ENCODE measurements at places on chromosomes 2 and 18. TPM values are rescaled to one million over a fixed set of nuclear protein-coding genes. Genes with fewer than 3 reads are reported as not detected.

DNA sequence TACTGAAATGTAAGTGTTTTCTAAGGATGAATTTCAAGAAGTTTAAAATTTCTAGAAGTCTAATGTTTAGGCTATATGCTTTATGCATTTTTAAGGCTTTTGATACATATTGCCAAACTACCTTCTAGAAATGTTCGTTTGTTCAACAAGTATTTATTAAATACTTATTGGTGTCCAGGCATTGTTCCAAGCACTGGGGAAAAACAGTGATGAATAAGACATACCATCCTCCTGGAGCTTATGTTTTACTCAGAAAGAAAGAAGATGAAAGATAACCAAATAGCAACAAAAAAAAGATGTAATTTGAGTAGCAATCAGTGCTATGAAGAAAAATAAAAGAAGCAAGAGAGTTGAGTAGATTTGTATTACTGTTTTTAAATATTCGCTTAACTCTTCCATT, 692.9 kb downstream of the SLC4A3 start:
- DNase-seq: no peak

Gene ICA1L
- polyA plus RNA-seq: 24.4 TPM

DNA sequence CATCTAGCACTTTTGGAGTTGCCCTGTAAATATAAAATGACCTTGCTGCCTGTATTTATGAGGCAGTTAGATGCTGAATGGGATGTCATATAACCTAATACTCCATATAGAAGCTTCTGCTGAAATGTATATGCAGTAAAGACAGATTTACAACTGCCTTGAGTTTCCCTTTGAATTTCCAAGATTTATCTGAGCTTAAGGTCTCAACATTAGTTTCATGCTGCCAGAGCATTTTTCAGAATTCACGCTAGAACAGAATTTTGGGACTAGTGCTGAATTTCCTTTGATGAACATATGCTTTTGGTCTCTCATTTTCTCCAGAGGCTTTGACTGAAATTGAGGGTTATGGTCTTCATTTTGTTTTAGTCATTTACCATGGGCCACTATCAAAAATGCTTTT, 254.7 kb upstream of the FANCL start:
- no peak for DNase-seq

- no peak for DNase-seq
Observed at GRCh38 chr2:64624862-64625261, 28.9 kb downstream of the SERTAD2 start.

Gene TMEM198
- polyA plus RNA-seq: 2.5 TPM

Gene LAMA3
- 2.0 TPM for polyA plus RNA-seq

Gene FASTKD1
- polyA plus RNA-seq: 49.0 TPM

Gene CD8B2
- polyA plus RNA-seq: 0.23 TPM

Gene KLHL14
- polyA plus RNA-seq: 33.1 TPM

Gene C2orf92
- polyA plus RNA-seq: 25.4 TPM

Gene TMEM17
- 6.8 TPM for polyA plus RNA-seq

- no peak for DNase-seq
Observed at GRCh38 chr2:232884549-232885263, 14.6 kb downstream of the SNORC start.

GRCh38 chr2:151842830-151843690, 14.8 kb upstream of the ARL5A start:
- no peak for DNase-seq

Gene SERPINB3
- 0.12 TPM for polyA plus RNA-seq
